ENCODE measurements at places on chromosomes 4 and X.

DNA sequence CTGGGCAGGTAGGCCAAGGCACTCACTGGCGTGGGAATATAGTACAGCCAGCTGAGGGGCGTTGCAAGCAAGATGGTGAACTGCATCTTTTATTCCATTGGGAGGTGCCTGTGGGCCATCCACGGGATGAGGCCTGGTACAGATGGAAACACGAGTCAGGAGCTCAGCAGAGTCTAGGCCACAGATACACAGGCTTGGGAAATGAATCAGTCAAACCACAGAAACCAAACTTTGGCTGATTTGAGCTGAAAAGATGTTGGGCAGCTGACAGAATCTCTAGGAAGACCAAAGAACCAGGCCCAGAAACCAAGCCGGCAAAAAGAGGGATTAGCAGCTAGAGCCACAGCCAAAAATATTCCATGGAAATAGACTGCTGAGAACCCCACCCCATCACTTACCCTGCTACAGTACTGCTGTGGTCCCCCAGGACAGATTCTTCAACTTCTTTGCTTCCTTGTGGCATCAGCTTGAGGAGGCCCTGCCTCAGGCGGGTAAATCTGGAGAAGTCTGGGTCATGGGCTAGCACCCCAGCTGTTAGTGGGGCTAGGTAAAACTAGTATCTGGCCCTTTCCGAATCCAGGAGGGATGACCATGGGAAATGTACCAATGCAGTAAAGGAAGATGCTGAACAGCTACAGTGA is 75.4 kb downstream of the TMEM131L start:
- peak; percentile 95 for DNase-seq

- DNase-seq, result no peak
Observed at GRCh38 chr4:147610686-147611085, 6.5 kb upstream of the TMEM184C start.

GRCh38 chr4:140237616-140238350 is 83.8 kb upstream of the MAML3 start:
- DNase-seq, result peak; percentile 85

GRCh38 chr4:2324891-2325290 is 63.0 kb upstream of the MXD4 start:
- no peak for DNase-seq

GRCh38 chrX:110002300-110003166 is at the start of gene TMEM164:
TSS of gene TMEM164 (plus strand) at chrX:110003114. CDS start at chrX:110003775, 661 bp downstream.
- peak; percentile 87 for DNase-seq

GRCh38 chr4:146330392-146330791 is 116.1 kb downstream of the REELD1 start:
- no peak for DNase-seq

GRCh38 chrX:15785176-15785750 is 5.0 kb upstream of the ZRSR2 start:
- DNase-seq, result no peak

- no peak for DNase-seq
Observed at GRCh38 chr4:103158760-103159159, 39.4 kb downstream of the CENPE start.

DNA sequence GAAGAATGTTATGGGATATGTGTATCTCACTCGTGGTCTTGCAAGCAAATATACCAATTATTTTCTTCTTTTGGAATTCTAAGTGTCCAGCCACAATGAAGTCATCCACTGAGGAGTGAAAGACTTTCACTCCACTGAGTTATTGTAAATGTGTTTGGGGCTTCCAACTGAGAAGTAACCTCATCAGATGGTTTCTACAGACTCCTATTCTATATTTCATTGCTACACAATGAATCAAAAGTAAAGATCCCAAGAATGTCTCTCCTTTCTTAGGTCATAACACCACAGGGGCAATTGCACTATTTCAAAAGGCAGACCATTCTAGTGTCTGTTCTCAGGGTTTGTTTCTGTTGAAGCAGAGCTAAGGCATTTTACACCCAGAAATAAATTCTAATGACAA is 12.3 kb upstream of the VCX2 start:
- peak; percentile 67 for DNase-seq

DNA sequence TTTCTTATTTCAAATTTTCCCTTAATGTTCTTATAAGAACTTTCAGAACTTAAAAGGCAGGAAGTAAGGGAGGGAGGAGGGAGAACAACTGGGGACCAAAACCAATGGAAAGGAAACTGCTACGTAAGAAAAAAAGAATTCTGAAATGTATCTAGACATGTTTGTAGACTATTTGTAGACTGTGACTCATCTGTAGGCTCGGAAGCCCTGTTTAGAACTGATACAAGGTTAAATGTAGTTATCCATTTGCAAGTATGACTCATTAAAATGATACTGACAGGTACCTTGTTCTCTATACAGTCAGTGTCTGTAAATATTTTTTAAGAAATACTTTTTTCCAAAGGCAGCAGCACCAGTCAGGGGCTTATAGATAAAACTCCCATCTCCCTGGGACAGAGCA is 202.0 kb downstream of the DHX15 start:
- DNase-seq, result peak; percentile 53

DNA sequence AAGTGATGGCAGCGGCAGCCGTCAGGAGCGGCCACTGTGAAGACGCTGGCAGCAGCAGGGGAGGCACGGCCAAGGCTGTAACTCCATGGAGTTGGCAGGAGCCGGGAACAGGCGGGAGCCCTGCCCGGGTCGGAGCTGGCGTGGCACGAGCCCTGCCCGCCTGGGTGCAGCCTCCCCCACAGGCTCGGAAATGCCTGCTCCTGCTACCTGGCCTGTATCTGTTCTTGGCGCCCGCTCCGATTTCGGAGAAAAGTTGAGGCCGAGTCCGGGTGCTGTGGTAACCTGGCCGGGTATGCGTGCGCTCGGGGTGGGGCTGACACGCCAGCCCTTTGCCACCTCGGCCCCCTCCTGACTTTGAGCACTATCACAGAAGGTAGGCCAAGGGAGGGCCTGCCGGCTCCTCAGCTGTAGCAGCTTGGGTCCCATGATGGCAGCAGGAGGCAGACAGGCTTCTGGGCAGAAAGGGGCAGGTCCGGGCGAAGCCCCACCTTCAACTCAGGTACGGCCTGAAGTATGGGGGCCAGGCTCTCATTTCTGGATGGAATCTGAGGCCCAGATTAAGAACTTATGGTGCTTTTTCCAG is 51.2 kb upstream of the SHISA3 start:
- no peak for DNase-seq

- DNase-seq, result no peak
Observed at GRCh38 chr4:52197306-52197705, 146.2 kb downstream of the SPATA18 start.

- no peak for DNase-seq
Observed at GRCh38 chr4:30903502-30904214, 183.5 kb downstream of the PCDH7 start.

DNA sequence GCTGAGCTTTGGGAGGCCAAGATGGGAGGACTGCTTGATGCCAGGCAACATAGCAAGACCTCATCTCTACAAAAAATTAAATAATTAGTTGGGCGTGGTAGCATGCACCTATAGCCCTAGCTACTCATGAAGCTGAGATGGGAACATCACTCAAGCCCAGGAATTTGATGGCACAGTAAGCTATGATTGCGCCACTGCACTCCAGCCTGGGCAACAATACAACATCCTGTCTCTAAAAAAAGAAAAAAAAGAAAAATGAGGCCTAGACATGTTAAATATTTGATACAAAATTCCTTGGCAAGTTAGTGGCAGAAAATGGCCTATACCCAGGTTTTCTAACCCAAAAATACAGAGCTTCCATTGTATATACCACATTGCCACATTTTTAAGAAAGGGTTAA is 88.1 kb upstream of the MAB21L2 start:
- no peak for DNase-seq

GRCh38 chr4:112127048-112127637 is 18.1 kb upstream of the FAM241A start:
- no peak for DNase-seq

DNA sequence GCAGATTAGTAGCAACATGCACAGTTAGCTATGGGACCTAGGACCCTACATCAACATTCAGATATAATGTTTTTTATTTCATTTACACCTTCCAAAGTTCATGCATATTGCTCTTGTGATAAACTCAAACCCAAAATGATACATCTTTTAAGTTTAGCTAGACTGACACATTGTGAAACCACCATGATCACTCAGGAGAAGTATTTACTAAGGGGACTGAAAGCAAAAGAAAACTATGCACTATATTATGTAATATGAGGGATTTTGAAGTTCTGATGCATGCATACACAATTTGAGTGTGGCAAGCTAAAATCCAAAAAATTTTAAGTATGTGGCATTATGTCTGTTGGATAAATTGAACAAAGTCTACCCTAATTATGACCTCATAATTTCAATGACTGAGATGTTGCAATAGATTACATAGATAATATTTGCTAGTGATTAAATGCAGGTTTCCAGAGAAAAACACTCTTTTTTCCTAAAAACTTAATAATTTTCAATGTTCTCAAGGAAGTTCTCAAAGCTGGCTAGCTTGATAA is 914.8 kb upstream of the GRIA3 start:
- DNase-seq, result no peak

- DNase-seq, result peak; percentile 41
Observed at GRCh38 chrX:47093248-47093647, 15.0 kb downstream of the RGN start.

GRCh38 chr4:87024201-87024600 is 89.4 kb downstream of the AFF1 start:
- no peak for DNase-seq

- DNase-seq, result no peak
Observed at GRCh38 chr4:75235359-75235951, 278.7 kb downstream of the RCHY1 start.

- DNase-seq, result peak; percentile 55
Observed at GRCh38 chr4:183912585-183912984, 7.5 kb downstream of the STOX2 start.

GRCh38 chr4:114156371-114156770 is 176.9 kb upstream of the ARSJ start:
- DNase-seq, result peak; percentile 37

GRCh38 chr4:76488888-76489685 is 54.1 kb downstream of the SHROOM3 start:
- peak; percentile 32 for DNase-seq

GRCh38 chrX:79107891-79108718 is 36.4 kb upstream of the GPR174 start:
- no peak for DNase-seq

- no peak for DNase-seq
Observed at GRCh38 chrX:68865300-68865699, 36.5 kb downstream of the EFNB1 start.

GRCh38 chrX:112851161-112851779 is 10.6 kb upstream of the AMOT start:
- DNase-seq, result no peak

- DNase-seq, result peak; percentile 49
Observed at GRCh38 chr4:158538176-158538575, 16.5 kb downstream of the RXFP1 start.

- DNase-seq, result peak; percentile 64
Observed at GRCh38 chrX:70219938-70220764, 14.3 kb upstream of the AWAT1 start.

DNA sequence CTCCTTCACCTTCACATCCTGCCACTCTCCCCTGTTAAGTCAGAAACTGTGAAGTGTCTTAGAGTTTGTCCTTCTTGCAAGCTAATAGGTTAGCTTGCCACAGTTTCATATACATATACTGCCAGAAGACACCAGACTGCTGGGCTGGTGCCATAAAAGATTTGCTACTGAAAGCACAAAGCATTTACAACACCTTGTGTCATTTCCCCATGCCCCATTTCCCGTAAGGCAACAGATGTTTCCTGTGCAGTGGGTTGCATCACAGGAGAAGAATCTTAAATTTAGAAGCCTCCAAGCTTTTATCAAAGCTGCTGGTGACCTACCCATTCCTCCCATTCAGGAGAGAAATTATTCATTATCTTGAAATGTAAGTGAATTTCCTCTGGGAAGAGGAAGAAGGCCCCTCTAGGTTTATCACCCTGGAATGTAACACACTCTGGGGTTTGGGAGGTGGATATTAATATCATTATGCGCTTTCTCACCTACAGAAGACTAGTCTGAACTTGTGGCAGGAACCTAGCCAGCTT is 34.5 kb upstream of the RAB33B start:
- DNase-seq, result peak; percentile 17

DNA sequence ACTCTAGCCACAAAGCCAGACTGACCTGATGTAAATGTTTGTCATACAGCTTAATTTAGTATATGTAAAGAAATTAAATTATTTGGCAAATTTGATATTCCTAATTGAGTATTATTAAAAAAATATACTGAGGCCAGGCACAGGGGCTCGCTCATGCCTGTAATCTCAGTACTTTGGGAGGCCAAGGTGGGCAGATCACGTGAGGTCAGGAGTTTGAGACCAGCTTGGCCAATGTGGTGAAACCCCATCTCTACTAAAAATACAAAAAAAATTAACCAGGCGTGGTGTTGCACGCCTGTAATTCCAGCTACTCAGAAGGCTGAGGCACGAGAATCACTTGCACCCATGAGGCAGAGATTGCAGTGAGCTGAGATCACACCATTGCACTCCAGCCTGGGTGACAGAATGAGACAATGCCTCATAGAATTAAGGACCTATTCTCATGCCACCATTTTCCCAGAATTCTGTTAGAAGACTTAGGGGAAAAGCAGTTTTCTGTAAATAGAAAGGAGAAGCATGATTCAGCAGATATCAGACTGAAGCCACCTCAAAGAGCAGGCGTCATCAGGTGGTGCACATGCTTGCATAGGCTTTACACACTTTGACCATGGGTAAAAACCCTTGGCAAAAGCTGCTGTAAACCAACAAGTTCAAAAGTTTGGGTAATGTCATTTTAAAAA is 6.1 kb downstream of the UBQLN2 start:
- no peak for DNase-seq

DNA sequence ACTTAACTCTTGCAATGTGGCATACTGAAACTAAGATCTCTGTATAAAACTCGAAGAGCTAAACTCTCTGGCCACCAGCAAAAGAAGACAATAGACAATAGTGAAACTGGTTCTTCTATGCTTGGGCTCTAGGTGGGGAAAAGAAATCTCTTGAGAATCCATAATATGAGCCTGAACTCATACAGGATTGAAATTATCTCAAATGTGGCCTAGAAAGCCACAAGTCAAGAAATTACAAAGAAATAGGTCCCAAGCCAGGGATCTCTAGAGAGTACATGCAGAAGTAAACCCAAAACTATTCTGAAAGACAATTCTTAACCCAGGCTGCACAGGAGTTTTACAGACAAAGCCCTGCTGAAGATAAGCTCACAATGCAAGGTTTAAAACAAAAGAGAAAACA is 127.4 kb downstream of the ANAPC10 start:
- no peak for DNase-seq

DNA sequence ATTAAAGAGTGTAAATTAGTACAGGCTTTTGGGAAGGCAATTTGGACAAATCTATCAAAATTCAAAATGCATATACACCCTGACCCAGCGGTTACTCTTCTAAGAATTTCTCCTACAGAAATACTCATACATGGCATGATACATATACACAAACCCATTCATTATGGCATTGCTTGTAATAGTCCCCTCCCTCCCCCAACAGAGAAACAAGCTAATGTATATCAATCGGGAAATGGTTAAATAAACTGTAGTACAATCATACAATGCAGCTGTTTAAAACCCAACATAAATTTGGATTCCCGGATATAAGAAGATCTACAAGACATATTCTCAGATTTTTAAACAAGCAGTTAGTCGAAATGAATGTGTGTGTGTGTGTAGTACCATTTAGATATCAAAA is 808 bp downstream of the HUWE1 start:
- no peak for DNase-seq

All from astrocyte of the hippocampus (primary cell).